Gastroesophageal sphincter (tissue), 4 donors: ENCODE measurements at places on chromosomes 1 and 21. TPM values are rescaled to one million over a fixed set of nuclear protein-coding genes. Genes with fewer than 3 reads are reported as not detected.

The RHD gene
- not detected for total RNA-seq

The TMIGD3 gene
- 14.1 TPM for total RNA-seq

The SELP gene
- total RNA-seq, result 1.9 TPM

The DNAH14 gene
- 32.4 TPM for total RNA-seq

The SFN gene
- total RNA-seq, result 12.6 TPM

The HSD11B1 gene
- total RNA-seq, result 12.6 TPM

The ASPM gene
- total RNA-seq, result 0.27 TPM

The CRP gene
- not detected for total RNA-seq

The TMEM50B gene
- 91.4 TPM for total RNA-seq

The GJB3 gene
- total RNA-seq, result 1.1 TPM

The SPATA45 gene
- total RNA-seq, result not detected

The SPRR2A gene
- total RNA-seq, result 22.1 TPM

The PARS2 gene
- 5.5 TPM for total RNA-seq

The TPTE gene
- not detected for total RNA-seq

The PLCH2 gene
- total RNA-seq, result 0.72 TPM

The CD101 gene
- total RNA-seq, result 0.73 TPM

The VTCN1 gene
- not detected for total RNA-seq

The SLAMF8 gene
- 1.4 TPM for total RNA-seq

The VHLL gene
- not detected for total RNA-seq

The GJA8 gene
- not detected for total RNA-seq

The ITLN2 gene
- not detected for total RNA-seq

The VANGL2 gene
- 5.3 TPM for total RNA-seq

The FPGT gene
- 12.8 TPM for total RNA-seq

The ZNF683 gene
- not detected for total RNA-seq

The C1orf116 gene
- not detected for total RNA-seq

The OR2T29 gene
- total RNA-seq, result not detected

The ANKRD65 gene
- total RNA-seq, result 9.1 TPM

The BSND gene
- not detected for total RNA-seq

The GBP4 gene
- total RNA-seq, result 5.6 TPM
